ELR (cell line): ENCODE measurements at places on chromosomes 12 and 14.

- DNase-seq: peak; percentile 13
Measured at GRCh38 chr14:35399083-35399937, 5.2 kb downstream of the NFKBIA start.

DNA sequence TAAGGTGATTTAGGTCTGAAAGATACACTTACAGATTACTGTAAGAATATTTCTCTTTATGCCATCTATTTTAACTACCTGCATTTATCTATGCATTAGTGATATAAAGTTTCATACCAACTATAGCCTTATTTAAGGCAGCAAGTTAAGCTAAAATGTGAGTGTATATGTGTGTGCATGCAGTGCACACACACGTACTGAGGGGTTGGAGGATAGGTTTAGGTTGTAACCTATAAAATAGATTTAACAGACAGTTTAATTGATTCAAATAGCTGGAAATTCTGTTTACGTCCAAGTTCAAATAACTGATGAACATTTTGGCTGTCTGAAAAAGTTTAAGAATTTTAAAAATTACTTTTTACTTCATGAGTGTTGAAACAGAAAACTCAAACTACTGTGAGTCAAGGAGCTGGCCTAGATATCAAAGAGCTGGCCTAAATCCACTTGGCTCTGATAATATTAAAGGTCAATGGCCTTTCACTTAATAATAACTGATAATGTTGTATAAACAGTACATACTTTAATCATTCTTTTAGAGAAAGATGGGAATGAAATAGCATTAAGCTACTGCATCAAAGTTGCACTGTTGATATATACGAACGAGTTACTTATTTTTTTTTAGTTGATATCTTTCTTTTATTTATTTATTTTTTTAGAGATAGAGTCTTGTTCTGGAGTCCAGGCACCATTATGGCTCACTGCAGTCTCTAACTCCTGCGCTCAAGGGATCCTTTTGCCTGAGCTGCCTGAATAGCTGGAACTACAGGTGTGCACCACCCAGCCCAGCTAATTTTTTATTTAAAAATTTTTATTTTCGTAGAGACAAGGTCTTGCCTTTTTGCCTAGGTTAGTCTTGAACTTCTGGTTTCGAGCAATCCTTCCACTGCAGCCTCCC lies 13.8 kb upstream of the KCNJ8 start:
- DNase-seq: no peak

DNA sequence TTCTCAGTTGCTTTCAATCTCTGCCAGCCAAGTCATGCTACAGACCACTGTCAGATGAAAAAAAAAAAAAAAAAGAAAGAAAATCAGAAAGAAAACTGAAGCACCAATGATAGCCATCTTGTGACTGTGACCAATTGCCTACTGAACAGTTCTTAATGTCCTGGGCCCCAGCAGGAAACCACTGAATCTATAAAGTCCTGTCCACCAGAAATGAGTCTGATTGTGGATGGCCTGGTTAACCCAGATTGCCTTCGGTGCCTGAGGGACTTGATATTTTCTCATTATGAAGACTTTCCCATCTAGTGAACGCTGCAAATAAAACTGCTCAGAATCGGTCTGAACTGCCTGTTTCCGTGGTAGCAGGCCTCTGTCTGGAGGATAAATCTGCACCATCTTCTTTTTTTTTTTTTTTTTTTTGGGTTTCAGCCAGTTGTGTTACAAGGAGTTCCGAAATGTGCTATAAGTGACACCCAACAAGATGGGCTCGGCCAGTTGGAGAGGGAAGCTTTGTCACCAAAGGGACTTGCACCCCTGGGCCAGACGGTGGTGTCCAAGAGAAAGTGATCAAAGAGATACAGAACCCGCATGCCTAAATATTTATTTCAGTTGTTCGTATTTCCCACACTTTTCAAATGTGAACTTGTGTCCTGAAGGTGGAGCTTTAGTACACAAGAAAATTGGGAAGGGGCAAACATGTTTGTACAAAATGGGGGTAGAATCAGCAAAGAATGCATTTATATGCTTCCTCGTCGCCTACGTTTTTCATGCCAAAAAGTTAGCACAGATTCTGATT lies 3.0 kb upstream of the PLXNC1 start:
- DNase-seq: peak; percentile 71

- no peak for DNase-seq
Measured at GRCh38 chr14:52399104-52399503, 85.0 kb downstream of the PTGER2 start.

DNA sequence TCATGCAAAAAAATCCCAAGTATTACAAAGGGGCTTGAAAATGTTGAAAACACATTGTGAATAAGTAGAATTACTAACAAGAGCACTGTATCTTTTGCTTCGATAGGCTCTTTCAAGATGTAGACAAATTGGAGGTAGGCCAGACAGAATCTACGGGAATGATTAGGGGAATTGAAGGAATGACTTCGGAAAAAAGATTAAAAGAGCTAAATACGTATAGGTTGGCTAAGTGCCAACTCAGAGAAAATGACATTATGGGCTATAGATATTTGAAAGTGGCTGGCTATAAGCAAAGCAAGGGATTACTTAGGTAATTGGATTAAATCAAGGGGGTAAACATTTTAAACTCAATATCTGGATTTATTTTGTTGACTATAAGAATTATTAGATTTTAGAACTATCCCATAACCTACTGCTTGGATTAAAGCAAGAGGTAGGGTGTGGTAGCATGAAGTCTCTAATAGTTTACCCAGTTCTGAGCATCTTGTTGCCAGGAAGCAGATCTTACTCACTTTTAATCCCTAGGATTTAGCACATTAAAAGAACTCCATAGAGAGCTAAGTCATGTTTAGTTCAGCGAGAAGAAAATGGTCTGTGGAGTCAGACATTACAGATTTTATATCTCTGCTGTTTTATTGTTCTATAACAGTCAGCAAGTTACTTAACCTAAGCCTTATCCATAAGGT lies 489.8 kb downstream of the DIO2 start:
- DNase-seq: no peak

GRCh38 chr12:121797937-121798786 lies 4.7 kb upstream of the RHOF start:
- no peak for DNase-seq

- no peak for DNase-seq
Measured at GRCh38 chr12:46124132-46124847, 133.9 kb upstream of the SCAF11 start.

GRCh38 chr14:60064491-60065072 lies 27.1 kb upstream of the PCNX4 start:
- DNase-seq: peak; percentile 64

DNA sequence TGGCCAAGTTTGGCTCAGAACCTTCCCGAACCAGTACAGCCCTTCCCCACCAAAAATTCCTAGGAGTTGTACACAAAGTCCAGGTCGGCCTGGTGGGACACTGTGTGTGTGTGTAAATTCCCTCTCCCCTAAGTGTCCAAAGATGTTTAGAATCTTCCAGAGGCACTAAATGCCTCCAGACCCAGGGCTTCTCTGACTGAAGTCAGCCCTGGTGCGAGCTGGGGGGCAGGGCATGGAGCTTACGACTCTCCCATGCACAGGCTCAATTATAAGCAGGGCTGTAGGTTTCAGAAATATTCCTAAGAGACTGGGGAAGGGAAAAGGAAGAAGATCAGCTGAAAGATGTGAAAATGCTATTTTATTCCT lies 106.9 kb upstream of the ATF7IP start:
- DNase-seq: no peak
